ENCODE measurements at places on chromosomes 16 and 17.

- DNase-seq: peak; percentile 45
Observed at GRCh38 chr16:30063893-30064728, 1.4 kb upstream of the ALDOA start.

DNA sequence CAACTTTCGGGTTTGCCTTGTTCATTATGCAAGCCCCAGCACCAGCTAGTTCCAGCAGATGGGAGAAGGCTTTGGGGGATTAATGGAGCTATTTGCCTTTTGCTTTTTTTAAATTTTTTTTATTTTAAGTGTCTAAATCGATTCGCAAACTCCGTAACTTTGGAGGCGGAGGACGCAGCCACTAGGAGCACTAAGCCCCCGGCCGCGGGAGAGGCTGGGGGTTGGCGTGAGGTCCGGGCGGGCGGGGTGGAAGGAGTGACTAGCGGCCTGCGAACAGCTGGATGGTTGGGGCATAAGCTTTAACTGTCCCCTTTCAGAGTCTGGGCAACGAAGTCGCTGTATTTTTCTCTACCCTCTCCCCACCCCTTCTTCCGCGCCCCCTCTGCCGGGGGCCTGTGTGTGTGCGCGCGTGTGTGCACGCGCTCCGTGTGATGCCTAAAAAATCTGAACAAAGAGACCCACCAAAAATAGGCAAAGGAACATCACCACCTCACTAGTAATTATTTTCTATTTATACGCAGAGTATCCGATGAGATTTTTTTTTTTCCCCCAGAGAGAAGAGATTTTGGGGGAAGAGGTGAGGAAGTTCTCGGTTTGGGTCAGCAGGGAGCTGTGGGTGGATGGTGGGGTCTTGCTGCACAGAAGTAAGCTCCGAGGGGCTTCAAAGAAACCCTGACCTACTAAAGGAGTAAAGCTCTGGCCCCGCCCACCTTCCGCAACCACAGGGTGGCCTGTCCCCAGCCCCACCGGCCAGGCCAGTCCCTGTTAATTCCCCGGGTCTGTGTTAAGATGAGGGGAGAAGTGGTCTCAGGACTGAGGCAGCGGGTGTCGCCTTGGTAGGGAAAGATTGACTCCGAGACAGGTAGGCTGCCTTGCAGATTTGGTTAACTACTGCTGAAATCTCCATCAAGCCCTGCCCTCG lies 2.3 kb downstream of the SHISA9 start:
- DNase-seq: no peak

- DNase-seq: no peak
Observed at GRCh38 chr16:8655184-8655717, 19.2 kb upstream of the ABAT start.

- DNase-seq: no peak
Observed at GRCh38 chr16:88939972-88940861, 36.8 kb downstream of the CBFA2T3 start.

GRCh38 chr16:21708533-21709115 lies 44.9 kb downstream of the OTOA start:
- peak; percentile 67 for DNase-seq

- DNase-seq: no peak
Observed at GRCh38 chr17:27579304-27579703, 51.7 kb upstream of the LGALS9 start.

GRCh38 chr16:85541980-85542900 lies 70.9 kb upstream of the GSE1 start:
- DNase-seq: no peak
